ENCODE measurements at places on chromosomes 5 and 9.

DNA sequence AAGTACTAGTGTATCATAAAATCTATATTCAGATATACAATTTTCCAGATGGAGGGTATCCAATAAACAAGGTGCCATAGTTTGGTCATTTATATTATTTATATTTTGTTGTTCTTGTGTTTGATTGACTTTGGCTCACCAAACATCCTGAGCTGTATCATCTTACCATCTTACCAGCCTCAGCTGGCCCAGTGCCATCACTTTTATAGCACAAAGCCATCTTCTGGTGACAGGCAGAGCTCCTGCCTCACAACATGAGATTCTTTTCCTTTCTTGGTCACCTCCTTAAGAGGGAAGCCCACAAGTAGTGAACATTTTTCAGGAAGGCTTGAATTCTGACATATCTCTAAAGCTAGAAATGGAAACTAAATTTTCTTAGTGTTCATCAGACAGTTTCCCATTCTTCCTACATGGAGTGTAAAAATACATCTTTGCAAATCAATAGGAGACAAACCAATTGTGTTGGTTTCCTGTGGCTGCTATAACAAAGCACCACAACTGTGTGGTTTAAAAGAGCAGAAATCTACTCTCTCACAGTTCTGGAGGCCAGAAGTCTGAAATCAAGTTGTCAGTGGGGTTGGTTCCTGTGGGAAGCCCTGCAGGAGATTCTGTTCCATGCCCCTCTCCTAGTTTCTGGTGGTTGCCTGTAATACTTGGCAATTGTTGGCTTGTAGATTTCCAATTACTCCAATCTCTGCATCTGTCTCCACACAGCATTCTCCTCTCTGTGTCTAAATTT lies 341.8 kb downstream of the MAN2A1 start:
- no peak for DNase-seq

DNA sequence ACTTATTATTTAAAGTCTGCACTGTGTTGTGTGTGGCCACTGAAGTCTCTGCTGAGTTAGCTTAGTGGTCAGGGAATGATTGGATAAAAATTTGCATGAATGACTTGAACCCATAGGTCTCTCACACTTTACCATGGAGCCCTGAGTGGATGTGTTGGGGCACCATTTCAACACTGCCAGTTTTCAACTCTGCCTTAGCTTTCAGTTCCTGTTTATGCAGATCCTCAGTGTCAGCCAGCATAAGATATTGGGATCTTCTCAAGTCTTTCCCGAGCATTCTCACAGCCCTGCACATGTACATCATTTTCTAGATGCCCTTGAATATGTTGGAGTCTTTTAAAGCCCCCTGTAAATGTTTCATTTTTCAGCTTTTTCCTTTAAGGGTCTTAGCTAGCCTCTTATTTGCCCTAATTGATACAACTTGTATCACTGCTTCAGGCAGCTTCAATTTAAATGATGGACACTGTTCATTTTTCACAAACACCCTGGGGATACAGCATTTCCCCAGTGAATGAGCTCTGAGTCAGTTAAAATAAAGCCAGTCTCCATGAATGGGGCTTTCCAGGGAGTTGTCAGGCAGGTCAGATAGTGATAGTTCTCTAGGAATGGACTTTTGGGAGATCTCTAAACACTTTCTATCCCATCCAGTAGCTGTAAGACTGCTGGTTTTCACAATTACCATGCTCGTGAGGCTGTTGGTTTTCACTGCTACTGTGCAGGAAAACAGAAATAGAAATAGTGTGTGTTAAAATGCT lies 211.9 kb upstream of the PAPPA start:
- DNase-seq = no peak

- no peak for DNase-seq
Observed at GRCh38 chr5:15031180-15031579, 159.6 kb upstream of the ANKH start.

- DNase-seq = no peak
Observed at GRCh38 chr9:91953718-91954117, 3.7 kb upstream of the ROR2 start.

GRCh38 chr5:130126746-130127145 lies 222.5 kb downstream of the CHSY3 start:
- DNase-seq = no peak

DNA sequence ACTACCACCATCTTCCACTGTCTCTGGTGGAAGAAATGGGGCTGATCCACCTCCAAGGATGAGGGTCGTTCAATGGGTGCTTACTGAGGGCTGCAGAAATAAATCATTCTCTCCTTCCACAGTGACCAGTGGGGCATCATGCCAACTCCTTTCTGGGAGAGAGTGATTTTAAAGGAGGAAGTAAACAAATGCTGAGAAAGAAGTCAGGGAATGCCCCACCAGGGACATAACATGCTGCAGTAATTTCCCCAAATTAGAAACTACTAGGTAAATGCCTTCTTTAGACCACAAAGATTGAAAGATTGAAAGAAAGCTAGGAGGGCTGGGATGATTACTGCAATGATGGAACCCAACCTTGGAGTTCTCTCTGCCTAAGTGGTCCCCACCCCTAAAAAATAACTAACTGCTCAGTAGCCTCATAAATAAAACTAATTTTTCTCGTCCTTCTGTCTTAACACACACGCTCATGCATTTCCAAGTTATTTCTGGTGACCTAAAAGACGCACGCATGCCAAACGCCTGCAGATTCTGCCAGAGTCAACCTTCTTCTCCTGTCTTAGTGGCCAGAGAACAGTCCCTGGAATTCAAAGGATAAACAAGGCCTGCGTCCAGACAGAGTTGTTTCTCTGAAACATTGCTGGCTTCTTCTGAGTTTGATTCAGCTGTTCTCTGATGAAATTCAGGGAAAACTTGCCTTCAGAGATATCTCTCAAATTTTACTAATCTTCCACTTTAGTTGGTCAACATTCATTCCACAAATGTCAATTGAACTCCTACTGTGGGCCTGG lies 250.0 kb downstream of the NR3C1 start:
- no peak for DNase-seq

- no peak for DNase-seq
Observed at GRCh38 chr9:121836366-121836885, 185.0 kb downstream of the DAB2IP start.

- DNase-seq = no peak
Observed at GRCh38 chr5:92662741-92663140, 918.3 kb downstream of the NR2F1-AS1 start.

DNA sequence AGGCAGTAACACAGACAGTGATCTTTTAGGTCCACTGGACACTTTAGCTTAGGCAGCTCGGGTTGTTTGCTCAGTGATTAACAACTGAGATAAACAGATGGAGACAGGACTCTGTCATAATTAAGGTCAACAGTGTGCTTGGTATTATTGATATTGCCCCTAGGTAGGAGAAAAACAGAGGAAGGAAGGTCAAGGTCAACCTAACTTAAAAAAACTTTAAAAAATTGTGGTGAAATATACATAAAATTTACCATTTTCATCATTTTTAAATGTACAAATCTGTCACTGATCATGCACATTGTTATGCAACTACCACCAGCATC lies 2.1 kb upstream of the HSPA4 start:
- no peak for DNase-seq

DNA sequence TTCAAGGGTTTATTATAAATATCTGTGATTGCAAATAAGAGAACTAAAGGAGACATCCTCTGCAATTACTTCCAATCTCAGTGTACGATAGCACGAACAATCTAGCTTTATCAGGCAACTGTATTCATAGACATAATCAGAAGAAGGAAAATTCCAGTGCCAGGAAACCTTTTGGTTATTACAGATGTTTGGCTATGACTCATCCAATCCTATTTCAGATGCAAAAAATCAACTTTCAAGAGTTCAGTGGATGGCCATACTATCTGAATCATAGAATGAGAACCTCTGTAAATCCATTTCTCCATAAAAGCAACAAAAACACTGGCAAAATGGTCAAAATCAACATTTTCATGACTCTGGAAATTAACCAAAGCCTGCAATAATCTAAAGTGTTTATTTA lies 37.9 kb downstream of the GAS1 start:
- DNase-seq = no peak

- DNase-seq = no peak
Observed at GRCh38 chr5:8908055-8908683, 637.7 kb downstream of the SEMA5A start.

DNA sequence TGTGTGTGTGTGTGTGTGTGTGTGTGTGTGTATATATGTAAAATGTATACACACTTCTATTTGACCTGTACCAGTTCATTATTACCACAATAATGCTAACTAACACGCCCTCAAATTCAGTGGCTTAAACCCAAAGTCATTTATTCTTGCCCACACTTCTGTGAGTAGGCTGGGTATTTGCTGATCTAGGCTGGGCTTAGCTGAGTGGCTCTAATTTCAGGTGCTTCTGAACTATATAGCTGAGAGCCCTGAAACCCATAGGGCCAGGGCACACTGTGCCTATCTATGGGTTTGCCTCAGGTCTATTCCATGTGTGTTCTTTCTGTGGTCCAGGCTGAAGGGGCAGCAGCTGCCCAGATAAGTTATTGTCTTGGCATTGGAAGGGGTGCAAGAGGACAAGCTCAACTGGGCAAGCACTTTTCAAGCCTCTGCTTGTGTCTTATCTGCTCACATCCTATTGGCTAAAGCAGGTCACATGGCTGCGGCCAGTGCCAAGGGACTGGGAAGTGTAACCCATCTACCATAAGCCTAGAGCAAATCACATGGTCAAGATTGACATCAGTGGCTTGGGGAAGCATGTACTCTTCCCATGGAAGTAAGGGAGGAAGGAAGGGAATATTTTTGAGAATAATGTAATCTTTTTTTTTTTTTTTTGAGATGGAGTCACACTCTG lies 139.9 kb downstream of the PALM2AKAP2 start:
- no peak for DNase-seq

DNA sequence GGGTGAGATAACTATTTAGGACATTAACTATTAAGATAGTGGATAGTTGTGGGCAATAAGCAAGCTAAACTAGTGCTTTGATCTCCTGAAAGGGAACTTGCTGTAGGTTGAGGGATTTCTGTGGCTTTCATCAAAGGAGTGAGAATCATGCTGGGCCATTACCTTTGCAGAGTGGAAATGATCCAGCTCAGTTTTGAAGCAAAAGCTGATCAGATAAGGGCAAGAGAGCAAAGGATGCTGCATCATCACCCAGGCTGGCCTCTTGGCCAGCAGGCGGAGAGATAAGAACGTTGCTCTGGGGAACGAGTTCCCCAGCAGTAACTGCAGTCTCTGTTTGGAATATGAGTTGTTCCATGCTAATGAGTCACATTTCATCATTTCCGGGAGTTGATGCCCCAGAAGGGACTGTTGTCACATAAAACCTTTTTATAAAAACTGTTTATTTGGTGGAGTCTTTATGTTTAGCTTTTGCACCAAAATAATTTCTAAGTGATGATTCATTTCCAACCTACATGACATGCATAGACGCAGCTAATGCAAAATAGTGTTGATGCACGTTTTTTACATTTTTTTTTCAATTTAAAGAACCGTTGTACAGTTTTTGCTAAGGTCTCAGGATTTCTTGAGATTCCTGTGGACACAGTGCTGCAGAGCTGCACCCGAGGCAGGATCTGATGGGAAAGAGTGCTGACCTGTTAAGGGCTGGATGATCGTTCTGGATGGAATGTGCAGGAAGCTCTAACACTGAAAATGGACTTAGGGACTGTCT lies 99.3 kb downstream of the ACTBL2 start:
- DNase-seq = no peak

- DNase-seq = peak; percentile 7
Observed at GRCh38 chr9:122562134-122562760, 9.3 kb downstream of the OR1N2 start.

- DNase-seq = no peak
Observed at GRCh38 chr9:133075925-133076630, 14.3 kb downstream of the CEL start.

DNA sequence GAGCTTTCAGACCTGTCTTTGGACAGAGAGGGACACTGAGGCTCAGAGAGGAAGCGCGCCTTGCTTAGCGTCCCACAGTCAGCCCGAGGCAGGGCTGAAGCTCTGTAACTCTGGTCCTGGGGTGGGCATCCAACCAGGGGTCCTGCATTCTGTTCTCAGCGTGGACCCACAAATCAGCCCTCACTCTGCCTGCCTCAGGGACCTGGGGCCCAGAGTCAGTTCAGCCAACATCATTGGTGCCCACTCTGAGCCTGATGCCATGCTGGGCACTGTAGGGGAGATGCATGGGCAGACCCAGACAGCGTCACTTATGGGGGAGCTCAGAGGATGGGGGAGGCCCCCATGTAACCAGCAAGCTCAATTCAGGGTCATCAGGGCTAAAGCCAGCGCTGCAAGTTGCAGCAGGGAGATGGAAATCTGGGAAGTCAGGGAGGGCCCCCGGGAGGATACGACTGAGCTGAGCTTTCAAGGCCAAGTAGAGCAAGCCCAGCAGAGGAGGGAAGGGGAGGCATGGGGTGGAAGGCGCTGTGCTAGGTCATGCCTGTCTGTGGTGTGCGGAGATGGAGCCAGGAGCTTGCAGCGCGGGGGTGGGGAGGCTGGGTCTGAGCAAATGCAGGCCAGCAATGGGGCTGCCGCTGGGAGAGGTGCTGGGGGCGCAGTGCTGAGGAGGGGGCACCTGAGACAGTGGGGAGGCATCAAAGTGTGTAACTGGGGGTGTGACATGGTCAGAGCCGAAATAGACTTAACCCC lies 21.1 kb downstream of the CORO2A start:
- no peak for DNase-seq

DNA sequence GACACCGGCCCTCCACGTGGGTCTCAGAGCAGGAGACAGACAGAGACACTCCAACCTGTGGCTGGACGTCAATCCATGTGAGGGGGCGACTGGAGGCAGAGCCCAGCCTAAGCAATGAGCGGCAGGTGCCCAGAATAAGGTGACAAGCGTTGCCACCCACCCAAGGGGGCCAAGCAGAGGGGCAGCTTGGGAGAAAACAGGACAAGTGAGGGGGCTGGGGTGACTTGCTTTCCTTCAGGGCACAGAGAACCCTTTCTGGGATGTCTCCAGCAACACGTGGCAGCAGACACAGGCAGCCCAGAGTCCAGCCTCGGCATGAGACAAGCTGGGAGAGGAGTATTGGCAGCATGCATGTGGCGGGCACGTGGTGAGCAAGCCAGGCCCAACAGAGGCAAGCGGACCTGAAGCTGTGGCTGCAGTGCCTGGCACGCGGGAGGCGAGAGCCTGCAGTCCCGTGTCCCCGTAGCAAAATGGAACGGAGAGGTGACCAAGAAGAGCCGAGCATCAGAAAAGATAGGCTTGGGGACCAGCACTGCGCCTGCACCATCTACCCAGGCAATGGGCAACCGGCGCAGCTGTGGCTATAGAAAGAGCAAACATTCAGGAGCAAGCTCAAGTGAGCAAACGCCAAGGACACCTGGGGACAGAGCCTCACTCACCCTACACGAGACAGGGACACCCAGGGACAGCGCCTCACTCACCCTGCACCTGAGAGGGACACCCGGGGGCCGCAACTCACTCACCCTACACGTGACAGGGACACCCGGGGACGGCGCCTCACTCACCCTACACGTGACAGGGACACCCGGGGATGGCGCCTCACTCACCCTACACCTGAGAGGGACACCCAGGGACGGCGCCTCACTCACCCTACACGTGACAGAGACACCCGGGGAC lies 6.2 kb downstream of the TERT start:
- no peak for DNase-seq

GRCh38 chr5:154971501-154971900 lies 30.6 kb downstream of the MRPL22 start:
- DNase-seq = no peak

GRCh38 chr5:138623053-138623452 lies 47.9 kb upstream of the HSPA9 start:
- DNase-seq = no peak
